ENCODE measurements at places on chromosomes 16 and 17.

- DNase-seq, result no peak
Measured at GRCh38 chr17:6711681-6712057, 1.5 kb downstream of the SLC13A5 start.

DNA sequence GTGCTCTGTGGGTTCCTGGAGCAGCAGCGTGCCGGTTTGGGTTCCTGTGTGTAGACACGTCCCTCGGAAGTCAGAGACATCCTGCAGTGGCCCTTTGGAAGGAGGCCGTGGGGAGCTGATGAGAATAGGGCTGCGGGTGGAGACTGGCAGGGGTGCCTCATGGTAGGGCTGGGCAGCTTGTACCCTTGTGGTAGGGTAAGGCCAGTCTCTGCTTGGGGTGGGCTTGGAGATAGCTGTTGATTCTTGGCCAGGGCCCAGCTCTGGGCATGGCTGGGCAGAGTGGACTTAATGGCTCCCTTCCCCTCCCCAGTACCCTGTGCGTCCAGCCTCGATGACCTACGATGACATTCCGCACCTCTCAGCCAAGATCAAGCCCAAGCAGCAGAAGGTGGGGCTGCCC lies 10.6 kb downstream of the POLR3E start:
- no peak for DNase-seq

GRCh38 chr17:63960006-63960405 lies 12.7 kb downstream of the SCN4A start:
- DNase-seq, result no peak

DNA sequence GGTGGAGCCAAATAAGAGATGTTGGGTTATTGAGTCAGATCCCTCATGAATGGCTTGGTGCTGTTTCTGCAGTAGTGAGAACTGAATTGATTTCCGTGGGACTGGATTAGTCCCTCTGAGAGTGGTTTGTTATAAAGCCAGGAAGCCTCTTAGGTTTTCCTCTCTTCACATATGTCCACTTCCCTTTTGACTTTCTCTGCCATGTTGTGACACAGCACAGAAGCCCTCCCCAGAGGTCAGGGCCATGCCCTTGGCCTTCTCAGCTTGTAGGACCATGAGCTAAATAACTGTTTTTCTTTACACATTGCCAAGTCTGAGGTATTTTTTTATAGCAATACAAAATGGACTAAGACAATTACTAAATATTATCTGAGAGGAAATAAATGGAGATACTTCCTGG lies 10.3 kb upstream of the HAPSTR1 start:
- DNase-seq, result no peak

DNA sequence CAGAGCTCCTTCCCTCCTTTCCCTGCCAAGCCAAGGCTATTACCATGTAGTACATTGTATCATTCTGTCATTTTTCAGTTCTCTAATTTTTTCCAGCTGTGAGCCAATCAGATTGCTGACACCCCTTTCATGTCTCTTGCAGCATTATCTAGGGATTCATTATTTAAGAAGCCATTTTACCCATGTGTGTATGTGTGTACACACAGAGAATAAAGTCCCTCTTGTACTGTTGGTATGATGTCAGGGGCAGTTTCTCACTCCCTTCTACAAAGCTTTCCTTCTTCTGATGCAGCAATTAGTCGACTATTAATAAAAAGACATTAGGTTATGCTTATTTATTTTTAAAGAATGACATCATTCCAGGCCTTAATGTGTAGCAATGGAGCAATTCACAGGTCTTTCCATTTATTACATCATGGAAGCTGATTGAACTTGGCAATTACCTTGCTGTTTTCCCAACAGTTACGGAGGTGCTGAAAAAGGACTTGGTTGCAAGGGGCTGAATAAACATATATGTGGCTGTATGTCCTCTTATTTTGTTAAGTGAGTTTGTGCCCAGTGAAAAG lies 159.4 kb upstream of the HS3ST3A1 start:
- no peak for DNase-seq

GRCh38 chr16:89005201-89006035 lies 28.4 kb upstream of the CBFA2T3 start:
- no peak for DNase-seq

DNA sequence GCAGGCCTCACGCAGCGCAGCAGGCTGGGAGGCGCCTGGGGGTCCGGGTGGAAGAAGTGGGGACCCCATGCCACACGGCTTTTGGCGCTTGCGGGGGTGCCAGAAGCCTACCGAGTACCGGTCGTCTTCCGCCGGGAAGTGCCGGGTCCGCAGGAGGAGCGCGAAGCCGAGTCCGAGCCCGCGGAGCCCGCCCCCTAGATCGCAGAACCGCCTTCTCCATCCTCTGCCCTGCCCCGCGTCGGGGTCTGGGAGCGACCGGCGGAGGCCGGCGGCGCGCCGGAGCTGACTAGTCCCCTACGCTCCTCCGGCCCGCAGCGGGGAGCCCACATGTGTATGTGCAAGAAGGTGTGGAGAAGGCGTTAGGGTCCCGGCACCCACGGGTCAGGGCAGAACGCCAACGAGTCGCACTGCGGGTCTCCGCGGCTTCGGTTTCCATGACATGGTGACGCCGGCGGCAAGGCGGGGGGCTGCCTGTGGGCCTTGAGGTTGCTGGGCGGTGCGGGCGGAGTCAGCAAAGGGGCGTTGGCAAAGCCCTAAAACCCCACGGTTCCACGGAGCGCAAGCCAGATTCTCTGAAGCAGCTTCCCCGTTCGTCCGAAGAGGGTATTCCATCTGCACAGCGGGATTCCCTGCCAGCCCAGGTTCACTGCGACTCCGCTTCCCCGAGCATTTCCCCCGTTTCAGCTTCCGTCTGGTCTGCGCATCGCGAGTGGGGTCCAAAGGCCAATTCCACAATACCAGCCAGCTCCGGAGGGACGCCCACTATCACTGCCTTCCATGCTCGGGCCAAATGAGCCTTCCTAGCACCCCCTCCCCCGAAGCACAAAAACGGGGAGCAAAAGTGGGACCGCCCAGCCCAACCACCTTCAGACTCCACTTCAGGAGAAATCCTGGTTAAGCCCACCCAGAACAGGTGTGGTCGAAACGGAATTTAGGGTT lies 2.3 kb upstream of the LHX1 start:
- DNase-seq, result no peak

GRCh38 chr17:39737760-39738567 lies at the start of gene GRB7:
Gene GRB7, plus strand, starts transcription at chr17:39737938. Its CDS starts 4,364 bp downstream, at chr17:39742302.
- no peak for DNase-seq

- DNase-seq, result no peak
Measured at GRCh38 chr16:73034374-73034773, 13.6 kb downstream of the ZFHX3 start.

DNA sequence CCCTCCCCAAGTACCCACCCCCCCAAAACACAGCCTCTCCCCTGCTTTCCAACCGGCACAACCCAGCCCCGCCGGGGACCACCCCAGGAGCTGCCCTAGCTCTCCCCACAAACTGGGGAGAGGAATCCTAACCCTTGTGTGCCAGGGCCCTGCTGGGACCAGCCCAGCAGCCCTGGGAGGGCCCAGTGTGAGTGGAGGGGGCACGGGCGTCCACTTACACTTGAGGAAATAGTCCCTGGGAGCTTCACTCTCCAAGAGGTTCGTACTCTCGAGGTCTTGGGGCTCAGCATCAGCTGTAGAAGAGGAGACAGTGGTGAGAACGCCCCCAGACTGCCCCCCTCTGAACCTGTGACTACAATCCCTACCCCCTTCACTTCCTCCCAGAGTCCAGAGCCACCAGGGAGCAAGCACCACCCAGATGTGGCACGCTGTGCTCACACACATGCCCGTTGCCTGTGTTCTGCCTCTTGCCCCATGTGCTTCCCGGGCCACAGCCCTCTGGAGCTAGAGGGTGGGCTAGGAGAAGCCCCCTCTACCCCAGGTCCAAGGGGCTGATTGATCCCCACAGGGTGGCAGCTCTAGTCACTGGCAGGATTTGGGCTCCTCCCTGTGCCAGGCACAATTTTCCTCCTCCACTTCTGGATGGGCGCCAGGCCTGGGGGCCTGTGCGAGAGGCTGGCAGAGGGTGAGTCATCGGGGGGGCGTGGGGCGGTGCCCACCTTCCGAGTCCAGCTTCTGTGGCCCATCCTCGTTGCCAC lies 3.0 kb downstream of the TRIM47 start:
- DNase-seq, result no peak

GRCh38 chr16:86306011-86306644 lies 204.2 kb upstream of the FOXF1 start:
- no peak for DNase-seq

DNA sequence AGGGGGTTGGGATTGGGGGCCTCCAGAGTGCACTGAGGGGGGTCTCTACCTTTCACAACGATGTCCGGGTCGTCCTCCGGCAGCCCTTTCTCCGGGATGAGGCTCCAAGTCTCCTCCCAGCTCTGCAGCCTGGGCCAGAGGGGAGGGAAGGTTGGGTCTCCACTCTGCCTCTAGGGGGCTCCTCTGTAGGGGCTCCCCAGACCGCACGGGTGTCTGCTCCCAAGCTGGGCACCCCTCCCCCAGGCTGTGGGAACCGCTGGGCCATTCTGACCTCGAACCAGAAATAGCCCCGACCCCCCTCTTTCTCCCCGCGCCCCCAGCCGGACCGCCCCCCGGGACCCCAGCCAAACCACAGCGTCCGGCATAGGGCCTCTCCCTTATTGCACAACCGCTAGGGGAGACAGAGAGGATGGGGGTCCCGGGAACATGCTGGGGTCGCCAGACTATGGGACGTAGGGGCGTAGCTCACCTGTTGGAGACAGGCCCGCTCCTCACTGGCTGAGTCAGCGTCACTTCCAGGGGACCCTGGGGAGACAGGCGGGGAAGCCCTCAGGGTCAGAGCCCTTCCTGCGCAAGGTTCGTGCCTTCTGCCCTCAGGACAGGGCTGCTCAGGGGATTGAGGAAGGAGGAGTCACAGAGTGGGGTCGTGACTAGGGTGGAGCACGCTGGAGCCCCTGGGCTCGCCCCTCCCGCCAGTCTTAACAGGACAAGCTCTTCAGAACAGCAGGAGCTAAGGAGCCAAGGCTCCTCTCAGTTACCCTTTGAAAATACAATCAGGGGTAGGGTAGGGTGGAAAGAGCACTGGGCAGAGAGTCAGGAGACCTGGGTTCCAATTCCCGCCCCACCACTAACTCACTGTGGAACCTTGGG lies 2.7 kb downstream of the PLEKHH3 start:
- no peak for DNase-seq

DNA sequence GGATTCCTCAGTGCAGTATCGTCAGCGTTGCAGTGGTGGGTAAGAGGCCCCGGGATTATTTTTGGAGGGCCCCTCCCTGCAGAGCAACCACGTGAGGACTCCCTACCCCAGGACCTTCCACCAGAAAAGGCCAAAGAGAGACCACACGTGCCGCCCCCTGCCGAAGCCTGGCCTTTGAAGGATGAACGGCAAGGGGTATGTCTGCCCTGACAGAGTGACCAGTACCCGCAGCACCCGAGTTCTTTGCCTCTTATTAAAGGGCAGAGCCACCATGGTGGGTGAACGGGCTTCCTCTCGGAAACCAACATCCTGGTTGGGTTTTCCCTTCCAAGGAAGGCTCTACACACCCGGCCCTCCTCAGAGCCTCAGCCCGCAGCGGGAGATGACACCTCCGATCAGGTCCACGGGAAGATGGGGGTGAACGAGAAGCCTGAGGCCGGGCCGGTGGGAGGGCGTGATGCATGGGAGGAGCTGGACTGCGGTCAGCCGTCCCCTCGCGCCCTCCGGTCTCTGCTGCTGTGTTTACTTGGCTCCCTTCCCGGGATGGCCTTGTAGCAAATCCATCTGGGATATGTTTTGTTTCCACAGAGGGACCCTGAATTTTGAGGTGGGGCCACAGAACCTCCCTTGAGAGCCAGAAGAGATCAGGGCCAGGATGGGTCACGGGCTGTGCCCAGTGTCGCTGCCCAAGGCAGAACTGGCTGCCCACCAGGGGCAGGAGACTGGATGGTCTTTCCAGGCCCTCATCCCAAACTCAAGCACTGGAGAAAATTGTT lies 49.1 kb downstream of the TBC1D16 start:
- DNase-seq, result no peak

DNA sequence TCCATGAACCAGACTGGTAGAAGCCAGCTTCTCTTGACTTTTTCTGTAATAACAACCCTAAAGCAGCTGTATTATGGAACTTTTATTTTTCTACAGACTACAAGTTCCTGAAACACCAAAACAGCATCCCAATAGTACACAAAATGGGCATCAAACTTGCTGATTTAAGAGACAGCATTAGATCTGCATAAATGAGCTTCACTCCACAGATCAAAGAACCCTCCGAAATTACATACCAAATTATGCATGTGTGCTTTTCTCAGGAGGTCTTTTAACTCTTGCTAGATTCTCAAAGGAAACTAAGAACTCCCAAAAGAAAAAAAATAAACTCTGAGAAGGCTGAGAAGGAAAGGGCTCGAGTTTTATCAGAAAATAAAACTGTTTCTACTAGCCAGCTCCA lies 12.3 kb downstream of the UBE2G1 start:
- no peak for DNase-seq

GRCh38 chr16:2016407-2016922 lies 3.1 kb upstream of the NPW start:
- no peak for DNase-seq

DNA sequence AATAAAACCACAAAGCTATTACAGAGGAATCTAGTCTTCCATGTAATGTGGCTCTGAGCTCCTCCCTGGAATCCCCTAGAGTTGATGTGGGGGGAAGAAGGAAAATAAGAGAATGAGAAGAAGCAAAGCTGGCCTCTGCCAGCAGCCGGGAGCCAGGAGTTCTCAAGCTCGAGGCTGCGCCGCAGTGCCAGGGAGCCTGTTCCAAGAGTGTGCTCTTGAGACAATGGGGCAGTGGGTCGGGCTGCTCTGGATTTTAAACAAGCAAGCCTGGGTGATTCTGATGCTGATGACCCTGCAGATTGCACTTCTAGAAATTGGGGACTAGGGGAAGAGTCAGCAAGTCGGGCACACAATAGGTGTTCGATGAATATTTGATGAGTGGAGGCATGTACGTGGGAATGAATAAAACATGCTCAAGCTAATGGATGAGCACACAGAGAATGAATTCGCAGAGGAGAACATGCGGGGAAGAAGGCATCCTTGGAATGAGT lies 119.9 kb downstream of the CMIP start:
- no peak for DNase-seq

- no peak for DNase-seq
Measured at GRCh38 chr16:84652566-84652965, 4.3 kb downstream of the KLHL36 start.

DNA sequence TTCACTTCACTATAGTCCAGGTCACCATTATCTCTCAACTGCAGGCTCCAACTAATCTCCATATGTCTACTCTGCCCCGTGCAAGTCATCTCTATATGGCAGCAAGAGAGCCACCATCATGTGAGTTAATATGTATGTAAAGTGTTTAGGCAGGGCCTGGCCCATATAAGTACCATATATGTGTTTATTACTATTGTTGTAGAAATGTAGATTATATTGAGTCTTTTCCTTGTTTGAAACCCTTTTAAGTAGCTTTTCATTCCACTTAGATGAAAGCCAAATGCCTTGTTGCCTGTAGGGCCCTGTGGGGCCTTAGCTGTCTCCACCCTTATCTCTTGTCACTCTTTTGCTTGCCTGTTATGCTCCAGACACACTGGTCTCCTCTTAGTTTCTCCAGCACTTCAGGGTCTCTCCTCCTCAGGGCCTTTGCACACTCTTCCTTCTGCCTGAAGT lies 164.0 kb downstream of the PHKB start:
- no peak for DNase-seq

DNA sequence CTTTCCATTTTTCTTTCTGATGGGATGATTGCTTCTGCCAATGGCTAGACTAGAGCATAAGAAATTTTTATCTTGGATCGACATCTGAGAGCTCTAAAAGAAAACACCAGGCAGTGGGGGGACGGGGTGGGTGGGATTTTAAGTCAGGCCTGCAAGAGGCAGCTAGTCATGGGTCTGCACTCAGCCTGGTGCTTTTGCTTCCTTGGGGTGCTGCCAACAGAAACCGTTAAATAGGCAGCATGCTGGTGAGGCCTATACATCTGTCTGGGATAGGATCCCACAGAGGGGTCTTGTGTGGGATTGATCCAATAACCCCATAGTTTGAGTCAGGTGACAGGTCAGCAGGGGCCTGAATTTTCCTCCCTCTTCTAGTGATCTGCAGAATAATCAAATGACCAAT lies 26.9 kb downstream of the ZNRF1 start:
- DNase-seq, result no peak
